Cerebellum (tissue), 4 donors: ENCODE measurements at places on chromosomes 7 and 10. TPM values are rescaled to one million over a fixed set of nuclear protein-coding genes. Genes with fewer than 3 reads are reported as not detected.

EVX1 gene
- not detected for total RNA-seq

SLC29A4 gene
- total RNA-seq = 22.6 TPM

SOSTDC1 gene
- 2.4 TPM for total RNA-seq

HTR7 gene
- 2.2 TPM for total RNA-seq

SEMA3D gene
- 39.2 TPM for total RNA-seq

GPRIN2 gene
- total RNA-seq = 32.0 TPM

CHRM2 gene
- 3.0 TPM for total RNA-seq

TAS2R5 gene
- 10.6 TPM for total RNA-seq

CARD11 gene
- total RNA-seq = 0.27 TPM

MKLN1 gene
- total RNA-seq = 72.7 TPM

AKR1C4 gene
- not detected for total RNA-seq
